ENCODE measurements at places on chromosomes 16 and 17.

- no peak for DNase-seq
Measured at GRCh38 chr16:47732523-47733111, 271.5 kb downstream of the PHKB start.

DNA sequence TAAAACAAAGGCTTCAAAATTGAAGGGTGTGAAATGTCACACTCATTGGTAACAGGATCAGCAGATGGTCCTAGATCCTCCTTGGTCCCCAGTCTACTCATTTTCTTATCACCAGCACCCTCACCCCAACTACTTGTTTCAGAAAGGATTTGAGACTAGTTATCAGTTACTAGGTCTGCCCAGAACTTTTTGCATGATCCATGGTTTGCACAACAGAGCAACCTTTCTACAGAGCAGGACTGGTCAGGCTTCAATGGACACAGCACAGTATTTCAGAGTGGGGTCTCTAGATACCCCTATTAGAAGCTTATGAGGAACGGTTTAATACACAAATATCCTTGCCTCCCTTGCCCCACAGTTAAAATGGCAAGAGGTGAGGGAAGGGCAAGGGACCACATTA is 25.6 kb downstream of the TTC19 start:
- no peak for DNase-seq

DNA sequence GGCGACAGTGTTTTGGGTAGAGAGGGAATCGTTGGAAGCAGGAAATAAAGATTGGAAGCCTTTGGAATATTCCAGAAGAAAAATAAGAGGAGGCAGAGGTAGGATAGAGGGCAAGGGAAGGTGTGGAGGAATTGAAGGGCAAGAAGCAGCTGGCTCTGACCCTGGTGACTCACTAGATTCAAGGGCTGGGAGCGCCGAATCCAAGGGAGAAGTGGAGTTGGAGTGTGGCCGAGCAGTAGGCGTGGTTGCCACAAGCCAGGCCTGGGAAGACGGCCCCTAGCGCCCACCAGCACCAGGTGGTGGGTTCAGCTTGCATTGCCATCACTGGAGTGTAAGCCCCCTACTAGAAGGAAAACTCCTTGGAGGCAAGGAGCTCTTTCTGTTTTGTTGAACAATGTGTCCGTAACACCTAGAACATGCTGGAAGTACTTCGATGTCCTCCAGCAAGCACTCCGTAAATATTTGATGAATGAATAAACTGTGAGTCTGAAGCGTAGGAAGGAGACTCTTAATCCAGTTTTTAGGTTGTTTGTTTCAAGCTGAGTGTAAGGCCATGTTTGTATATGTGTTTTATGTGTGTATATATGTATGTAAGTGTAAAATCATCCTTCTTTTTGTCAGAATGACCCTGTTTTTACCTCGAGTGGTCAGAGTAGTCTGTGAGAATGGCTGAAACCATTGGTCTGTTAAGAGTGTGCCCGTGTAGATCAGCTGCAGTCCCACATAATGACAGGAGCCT is 139.5 kb downstream of the CMIP start:
- DNase-seq, result no peak

GRCh38 chr17:511833-512251 is 159.2 kb upstream of the RPH3AL start:
- no peak for DNase-seq

DNA sequence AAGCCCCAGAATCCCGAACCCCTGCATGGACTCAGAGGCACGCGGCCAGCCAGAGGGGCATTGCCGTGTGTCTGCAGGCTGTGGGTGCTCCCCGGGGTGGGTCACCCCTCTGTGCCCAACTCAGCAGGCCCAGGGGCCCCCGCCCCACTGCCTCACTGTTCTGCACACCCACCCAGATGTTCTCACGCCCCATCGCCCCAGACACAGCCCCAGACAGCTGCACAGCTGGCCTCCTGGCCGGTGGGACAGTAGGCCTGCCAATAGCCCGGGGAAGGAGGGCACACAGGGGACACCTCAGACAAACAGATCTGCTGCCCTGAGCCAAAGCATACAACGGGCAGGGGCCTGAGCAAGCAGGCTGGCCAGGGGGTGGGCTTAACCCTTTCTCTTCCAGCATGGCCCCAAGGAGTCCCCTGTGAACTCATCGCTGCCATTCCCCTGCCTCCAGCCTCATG is 27.6 kb upstream of the NXPH3 start:
- DNase-seq, result no peak

GRCh38 chr16:89313583-89313982 is 96.1 kb downstream of the ZNF778 start:
- DNase-seq, result no peak

Data from NCI-H2081 (cell line).